T-cell (primary cell): ENCODE measurements at places on chromosomes 11 and 22. TPM values are rescaled to one million over a fixed set of nuclear protein-coding genes. Genes with fewer than 3 reads are reported as not detected.

- peaks cover 5% of the 10 kb centered on the region for H3K36me3 ChIP-seq
- peak; percentile 46 for DNase-seq
- H3K27me3 ChIP-seq = no peaks in the 10 kb centered on the region
- H3K27ac ChIP-seq = peak overlapping the region; percentile 99
- H3K4me1 ChIP-seq = peaks cover 47% of the 10 kb centered on the region
- H3K4me3 ChIP-seq = peak overlapping the region; percentile 98
These were observed 1.2 kb upstream of the HSPA8 start for GRCh38 chr11:123062892-123063825.

GRCh38 chr22:38474003-38474607 is 6.2 kb downstream of the KDELR3 start:
- no peak overlapping the region for H3K4me3 ChIP-seq
- H3K27ac ChIP-seq = no peak overlapping the region
- no peak for DNase-seq

DNA sequence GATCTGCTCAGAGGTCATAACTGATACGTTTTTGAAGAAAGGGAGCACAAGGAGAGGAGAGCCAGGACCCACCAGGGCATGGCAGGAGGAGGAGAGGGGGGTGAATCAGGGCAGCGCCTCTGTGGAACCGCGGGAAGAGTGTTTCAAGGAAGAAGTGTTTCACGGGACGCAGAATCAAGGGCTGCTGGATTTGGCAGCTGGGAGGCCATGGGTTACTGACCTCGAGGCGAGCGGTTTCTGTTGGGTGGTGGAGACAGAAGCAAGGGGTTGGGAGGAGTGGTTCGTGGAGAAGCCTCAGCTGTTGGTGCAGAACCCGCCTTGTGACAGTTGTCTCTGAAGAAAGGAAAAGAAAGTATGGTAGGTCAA is 13.1 kb downstream of the VPS26B start:
- no peak overlapping the region for H3K27ac ChIP-seq
- H3K27me3 ChIP-seq = no peaks in the 10 kb centered on the region
- H3K36me3 ChIP-seq = peaks cover 74% of the 10 kb centered on the region
- no peak overlapping the region for H3K4me3 ChIP-seq
- H3K4me1 ChIP-seq = peaks cover 7% of the 10 kb centered on the region
- no peak for DNase-seq

GRCh38 chr22:22110548-22111266 is 128.1 kb upstream of the TOP3B start:
- no peak for DNase-seq
- peaks cover 10% of the 10 kb centered on the region for H3K4me1 ChIP-seq
- H3K27me3 ChIP-seq = no peaks in the 10 kb centered on the region

GRCh38 chr22:32777987-32778386 is 23.5 kb upstream of the TIMP3 start:
- H3K36me3 ChIP-seq = no peaks in the 10 kb centered on the region
- no peak overlapping the region for H3K27ac ChIP-seq
- no peaks in the 10 kb centered on the region for H3K4me1 ChIP-seq
- H3K4me3 ChIP-seq = no peak overlapping the region
- DNase-seq = no peak
- peaks cover 5% of the 10 kb centered on the region for H3K27me3 ChIP-seq

Gene ZNF280B
- 2.1 TPM for total RNA-seq

Gene CCDC73
- not detected for total RNA-seq
